Stimulated activated memory B cell treated with anti-CD40 and anti-IgM and Interleukin-4, amounts not matched to agents 10 μg/mL and 1 μg/mL and 100 μg/mL, for 72 hours (primary cell): ENCODE measurements at places on chromosomes 4 and X.

- peak; percentile 72 for ATAC-seq
Measured at GRCh38 chr4:102299354-102300107, 45.8 kb downstream of the SLC39A8 start.

GRCh38 chr4:40327340-40327739 lies 7.8 kb upstream of the CHRNA9 start:
- no peak for ATAC-seq

- no peak for ATAC-seq
Measured at GRCh38 chrX:40622479-40623138, 619 bp upstream of the MPC1L start.

DNA sequence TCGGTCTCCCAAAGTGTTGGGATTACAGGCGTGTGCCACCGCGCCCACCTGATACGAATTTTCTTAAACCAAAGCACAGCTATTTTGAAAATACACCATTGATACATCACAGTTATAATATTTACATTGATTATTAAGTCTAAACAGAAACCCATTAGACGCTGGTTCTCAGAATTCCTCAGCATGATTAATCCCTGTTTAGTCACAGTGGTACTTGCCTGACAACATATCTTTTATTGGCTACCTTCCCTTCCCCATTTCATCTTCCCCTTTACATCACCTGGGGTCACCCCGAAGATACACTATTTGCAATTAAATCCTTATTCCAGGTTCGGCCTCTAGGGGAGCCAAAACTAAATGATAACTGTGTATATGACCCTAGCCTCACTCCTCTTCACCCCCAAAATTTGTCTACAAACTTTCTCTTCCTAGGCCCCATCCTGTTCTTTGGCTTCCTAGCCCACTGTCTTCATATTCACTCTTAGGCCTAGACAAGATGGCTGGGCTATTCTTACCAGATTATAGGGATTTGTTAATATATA lies 36.8 kb upstream of the IL1RAPL1 start:
- no peak for ATAC-seq

DNA sequence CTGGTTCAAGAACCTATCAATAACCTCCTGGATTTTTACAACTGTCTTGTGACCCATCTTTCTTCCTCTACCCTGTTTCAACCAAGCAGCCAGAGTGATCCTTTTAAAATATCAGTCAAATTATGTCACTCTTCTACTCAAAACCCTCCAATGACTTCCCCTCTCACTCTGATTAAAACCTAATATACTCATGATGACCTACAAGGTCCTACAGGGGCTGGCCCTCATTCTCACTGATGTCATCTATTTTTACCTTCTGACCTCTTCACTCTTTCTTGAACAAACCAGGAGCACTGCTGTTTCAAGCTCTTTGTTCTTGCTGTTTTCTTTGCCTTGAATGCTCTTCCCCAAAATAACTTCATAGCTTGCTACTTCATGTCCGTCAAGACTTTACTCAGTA lies 48.5 kb downstream of the ARHGEF38 start:
- ATAC-seq: no peak

DNA sequence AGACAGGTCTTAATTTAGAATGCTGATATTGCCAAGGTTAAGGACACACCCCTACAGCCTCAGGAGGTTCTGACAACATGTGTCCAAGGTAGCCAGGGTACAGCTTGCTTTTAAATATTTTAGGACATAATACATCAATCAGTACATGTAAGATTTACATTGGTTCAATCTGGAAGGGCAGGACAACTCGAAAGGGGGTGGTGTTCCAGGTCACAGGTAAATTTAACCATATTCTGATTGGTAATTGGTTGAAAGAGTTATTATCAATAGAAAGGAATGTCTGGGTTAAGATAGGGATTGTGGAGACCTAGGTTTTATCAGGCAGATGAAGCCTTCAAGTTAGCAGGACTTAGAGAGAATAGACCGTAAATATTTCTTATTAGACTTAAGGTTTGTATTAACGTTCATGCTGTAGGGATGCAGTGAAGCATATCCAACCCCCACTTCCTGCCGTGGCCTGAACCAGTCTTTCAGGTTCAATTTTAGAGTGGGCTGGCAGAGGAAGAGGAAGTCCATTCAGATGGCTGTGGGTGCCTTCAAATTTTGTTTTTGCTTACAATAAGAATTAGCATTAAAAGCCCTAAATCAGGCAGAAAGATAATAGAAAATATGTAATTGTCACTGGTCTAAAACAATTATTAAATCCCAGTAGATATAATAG lies 136.5 kb upstream of the GALNTL6 start:
- ATAC-seq: peak; percentile 95

DNA sequence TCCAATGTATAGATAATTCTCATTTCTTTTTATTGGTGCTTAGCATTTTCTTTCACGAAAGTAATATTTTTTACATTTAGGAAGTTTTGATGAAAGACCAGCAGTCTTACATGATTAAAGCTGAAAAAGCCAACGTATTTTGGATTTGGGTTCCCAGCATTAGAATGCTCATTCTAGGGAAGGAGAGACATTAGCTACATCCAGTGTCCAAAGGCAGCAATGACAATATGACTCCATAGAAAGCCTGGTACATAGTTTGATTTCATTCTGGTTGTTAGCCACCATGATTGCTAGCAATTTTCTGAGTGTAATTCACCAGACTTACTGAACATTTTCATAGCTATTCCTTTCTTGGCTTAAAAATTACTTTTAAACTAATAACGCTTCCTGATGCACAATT lies 1397.5 kb downstream of the PCDH7 start:
- ATAC-seq: no peak

DNA sequence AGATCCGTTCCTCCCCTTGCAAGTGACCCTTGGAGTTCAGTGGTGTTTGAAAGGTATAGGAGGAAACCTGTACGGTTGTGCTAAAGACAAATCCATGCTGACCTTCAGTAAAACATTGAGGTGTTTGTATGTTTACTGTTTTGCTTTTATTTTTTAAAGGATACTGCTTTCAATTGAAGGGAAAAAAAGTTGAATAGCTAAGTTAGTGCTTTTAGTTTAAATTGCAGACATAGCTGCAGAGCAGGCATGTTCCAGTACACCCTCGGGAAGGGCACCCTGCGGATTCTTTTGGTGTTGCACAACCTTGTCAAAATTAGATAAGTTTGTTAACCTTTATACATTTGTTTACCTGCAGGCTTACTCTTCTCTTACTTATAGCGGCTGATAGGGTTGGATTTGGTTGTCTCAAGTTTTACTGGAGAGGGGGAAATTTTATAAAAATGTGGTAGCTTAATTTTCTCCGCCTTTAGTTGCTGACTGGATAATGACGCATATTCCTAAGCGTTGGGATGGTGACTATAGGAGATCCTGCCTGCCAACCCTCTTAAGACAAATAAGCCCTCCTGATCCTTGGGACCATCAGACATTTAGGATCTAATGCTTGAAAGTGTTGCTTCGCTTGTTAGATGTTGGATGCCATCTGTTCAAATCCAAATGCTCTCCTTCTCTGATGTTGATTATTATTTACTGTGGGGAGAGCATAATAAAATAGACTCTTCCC lies 2.0 kb downstream of the RAPGEF2 start:
- no peak for ATAC-seq
